ENCODE measurements at places on chromosomes 12 and 14. TPM values are rescaled to one million over a fixed set of nuclear protein-coding genes. Genes with fewer than 3 reads are reported as not detected.
A peak's percentile ranks its signal among the peaks of the same experiment; 100 is the strongest.

GRCh38 chr12:38782359-38782758 is 123.0 kb downstream of the CPNE8 start:
- DNase-seq, result no peak

- DNase-seq, result no peak
Measured at GRCh38 chr12:124130691-124131591, 157.9 kb downstream of the ZNF664 start.

GRCh38 chr12:111626230-111626629 is 27.1 kb upstream of the ATXN2 start:
- DNase-seq, result no peak

GRCh38 chr12:33192226-33192625 is 247.4 kb downstream of the SYT10 start:
- no peak for DNase-seq

DNA sequence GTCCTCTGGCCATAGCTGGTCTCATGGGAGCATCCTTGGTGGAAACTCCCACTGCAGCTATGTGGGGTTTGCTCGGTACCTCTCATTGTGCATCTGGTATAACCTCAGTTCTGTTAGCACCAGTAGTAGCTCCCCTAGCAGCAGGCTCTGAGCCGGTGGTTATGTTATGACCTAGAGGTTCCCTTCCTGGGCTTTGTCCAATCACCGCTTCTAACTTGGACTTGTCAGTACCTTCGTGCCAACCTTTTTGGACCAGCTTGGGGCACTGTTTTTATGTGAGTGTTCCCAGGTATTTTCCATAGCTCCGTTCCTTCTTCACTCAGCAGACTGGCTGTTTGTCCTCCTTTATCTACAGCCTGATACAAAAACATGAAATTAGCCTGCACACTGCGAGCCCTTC is 55.7 kb downstream of the ATG14 start:
- no peak for DNase-seq

DNA sequence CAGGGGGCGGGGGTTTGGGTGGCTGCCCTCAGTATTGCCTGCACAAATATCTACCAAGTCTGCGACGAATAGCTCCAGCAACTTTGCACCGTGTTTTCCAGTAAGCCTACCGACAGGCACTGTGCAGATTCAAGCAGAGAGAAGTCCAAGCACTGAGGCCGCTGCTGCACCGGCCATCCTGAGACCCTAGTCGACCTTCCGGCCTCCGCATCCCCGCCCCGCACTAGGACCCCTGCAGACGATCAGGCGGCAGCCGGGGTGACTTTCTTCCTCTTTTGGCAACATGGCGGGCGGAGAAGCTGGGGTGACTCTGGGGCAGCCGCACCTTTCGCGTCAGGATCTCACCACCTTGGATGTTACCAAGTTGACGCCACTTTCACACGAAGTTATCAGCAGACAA is at the start of gene EIF2S3B:
Gene EIF2S3B (plus strand): TSS at position 271 of the 400 bp plus-strand sequence. CDS start 13 bp downstream, at position 284.
- DNase-seq, result no peak

GRCh38 chr12:16154990-16155389 is 122.5 kb downstream of the SLC15A5 start:
- no peak for DNase-seq

GRCh38 chr14:100306998-100307765 is 938 bp upstream of the SLC25A29 start:
- no peak for DNase-seq

GRCh38 chr12:124759841-124760503 is 103.7 kb downstream of the SCARB1 start:
- no peak for DNase-seq

- peak; percentile 56 for DNase-seq
Measured at GRCh38 chr12:24902511-24903328, 46.2 kb downstream of the BCAT1 start.

DNA sequence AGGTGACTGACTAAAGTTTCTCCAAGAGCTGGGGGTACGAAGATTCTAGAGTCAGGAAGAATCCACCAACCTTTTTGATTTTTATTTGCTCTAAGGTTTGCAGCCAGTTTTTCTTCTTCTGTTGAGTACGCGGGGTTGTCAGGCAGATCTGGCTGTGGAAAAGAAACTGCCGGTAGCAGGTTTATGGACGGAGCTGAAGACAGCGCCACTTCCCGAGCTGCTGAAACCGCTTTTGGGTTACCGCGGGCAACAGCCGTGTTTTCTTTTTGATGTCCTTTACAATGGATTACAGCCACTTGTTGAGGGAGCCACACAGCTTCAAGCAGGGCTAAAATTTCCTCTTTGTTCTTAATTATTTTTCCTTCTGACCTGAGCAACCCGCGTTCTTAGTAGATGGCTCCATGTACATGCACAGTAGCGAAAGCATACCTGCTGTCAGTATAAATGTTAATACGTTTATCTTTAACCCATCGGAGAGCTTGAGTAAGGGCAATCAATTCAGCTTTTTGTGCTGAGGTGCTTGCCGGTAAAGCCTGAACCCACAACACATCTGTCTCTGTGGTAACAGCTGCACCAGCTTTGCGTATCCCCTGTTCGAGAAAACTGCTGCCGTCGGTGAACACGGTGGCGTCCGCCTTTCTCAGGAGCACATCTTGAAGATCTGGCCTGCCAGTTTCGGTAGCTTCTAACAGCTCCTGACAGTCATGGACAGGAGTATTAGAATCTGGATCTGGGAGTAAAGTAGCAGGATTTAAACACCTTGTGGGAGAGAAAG is 674.3 kb downstream of the TMEM121 start:
- no peak for DNase-seq

DNA sequence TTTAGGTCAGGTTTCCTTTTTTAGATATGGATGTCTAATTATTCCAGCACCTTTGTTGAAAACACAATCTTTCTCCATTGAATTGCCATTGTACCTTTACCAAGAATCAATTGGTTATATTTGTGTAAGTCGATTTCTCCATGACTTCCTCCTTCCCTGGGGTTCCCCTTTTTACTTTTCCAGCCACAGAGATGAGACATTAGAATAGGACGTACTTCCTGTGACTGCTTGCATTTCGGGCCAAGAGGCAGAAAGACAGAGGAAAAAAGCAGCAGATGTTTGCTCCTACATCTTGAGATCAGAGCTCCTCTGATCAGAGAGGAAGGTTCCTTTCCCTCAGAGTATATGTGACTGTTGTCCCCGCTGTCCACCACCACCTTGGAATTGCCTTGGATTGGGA is 453.7 kb upstream of the RGS6 start:
- no peak for DNase-seq

- DNase-seq, result no peak
Measured at GRCh38 chr14:75236901-75237419, 41.7 kb upstream of the FOS start.

DNA sequence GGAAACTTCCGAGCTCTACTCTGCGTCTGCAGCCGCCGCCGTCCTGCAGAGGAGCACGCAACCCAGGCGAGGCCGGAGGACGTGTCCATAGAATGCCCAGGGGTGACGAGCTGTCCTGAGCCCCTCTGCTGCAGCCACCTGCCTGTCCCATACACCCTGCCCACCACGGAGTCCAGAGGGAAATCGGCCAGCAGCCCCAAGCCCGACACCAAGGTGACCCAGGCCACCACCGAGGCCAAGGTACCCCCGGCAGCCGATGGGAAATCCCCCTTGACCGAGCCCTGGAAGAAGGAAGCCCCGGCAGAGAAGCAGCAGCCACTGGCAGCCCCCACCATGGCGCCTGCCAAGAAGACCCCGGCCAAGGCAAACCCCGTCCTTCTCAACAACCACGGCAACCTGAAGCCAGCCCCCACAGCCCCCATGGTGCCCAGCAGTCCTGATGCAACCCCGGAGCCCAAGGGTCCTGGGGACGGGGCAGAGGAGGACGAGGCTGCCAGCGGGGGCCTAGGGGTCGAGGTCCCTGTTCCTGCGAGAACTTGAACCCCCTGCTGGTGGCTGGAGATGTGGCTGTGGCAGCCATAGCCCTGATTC is 128.7 kb upstream of the C14orf180 start:
- DNase-seq, result no peak

DNA sequence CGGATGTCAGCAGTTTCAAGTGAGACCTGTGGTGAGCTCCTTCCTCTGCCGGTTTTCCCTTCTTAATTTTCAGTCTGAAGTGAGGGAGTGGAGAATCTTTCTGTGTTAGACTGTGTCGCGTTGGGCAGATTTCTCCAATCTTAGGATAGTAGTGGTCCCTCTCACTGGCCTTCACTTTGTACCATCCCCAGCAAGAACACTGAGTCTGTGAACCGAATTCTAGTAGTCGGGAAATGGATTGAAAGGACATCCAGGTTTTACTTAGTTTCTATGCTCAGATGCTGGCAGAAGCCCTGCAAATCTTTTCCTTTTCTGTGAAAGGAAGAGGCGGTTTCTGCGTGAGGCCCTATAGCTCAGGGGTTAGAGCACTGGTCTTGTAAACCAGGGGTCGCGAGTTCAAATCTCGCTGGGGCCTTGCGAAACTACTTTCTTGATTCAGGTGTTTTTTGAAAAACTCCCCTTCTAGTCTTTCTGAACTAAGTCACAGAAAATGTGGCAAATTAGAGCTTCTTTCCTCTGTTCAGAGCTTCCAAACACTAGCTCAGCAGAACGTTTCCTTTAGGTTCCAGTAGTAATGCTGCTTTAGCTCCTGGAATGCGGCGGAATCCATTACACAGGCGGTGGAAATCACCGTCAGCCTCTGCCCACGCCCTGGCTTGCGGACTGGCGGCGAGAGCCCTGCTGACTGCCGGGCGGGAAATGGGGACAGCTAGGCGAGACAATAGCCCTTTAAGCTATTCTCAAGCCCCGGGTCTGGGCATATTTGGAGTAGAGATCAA is 2.8 kb upstream of the RNASE4 start:
- peak; percentile 61 for DNase-seq

DNA sequence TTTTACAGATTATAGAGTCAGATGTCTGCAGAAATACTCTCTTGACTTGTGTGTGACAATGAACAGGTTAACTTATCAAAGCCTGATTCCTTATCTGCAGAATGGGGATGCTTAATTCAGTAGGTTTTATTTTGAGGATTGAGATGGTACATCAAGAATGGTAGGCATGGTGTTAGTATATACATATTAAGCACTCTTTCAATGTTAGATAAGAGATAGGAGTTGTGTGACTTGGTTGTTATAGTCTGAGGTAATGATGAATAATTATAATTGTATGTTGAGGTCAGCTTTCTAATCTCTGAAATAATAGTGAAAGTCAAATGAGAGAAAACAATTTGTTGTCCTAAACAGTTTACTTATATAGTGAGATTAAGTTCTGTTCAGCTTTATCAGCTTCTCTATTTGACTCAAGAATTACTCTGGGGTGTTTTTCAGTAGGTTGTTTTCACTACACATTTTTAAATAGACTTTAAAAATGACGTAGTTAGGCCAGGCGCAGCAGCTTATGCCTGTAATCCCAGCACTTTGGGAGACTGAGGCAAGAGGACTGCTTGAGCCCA is 11.9 kb downstream of the PALS1 start:
- no peak for DNase-seq

GRCh38 chr14:22084393-22085281 is 411.0 kb upstream of the OR4E1 start:
- DNase-seq, result no peak

- no peak for DNase-seq
Measured at GRCh38 chr12:68572661-68573060, 38.0 kb upstream of the RAP1B start.

DNA sequence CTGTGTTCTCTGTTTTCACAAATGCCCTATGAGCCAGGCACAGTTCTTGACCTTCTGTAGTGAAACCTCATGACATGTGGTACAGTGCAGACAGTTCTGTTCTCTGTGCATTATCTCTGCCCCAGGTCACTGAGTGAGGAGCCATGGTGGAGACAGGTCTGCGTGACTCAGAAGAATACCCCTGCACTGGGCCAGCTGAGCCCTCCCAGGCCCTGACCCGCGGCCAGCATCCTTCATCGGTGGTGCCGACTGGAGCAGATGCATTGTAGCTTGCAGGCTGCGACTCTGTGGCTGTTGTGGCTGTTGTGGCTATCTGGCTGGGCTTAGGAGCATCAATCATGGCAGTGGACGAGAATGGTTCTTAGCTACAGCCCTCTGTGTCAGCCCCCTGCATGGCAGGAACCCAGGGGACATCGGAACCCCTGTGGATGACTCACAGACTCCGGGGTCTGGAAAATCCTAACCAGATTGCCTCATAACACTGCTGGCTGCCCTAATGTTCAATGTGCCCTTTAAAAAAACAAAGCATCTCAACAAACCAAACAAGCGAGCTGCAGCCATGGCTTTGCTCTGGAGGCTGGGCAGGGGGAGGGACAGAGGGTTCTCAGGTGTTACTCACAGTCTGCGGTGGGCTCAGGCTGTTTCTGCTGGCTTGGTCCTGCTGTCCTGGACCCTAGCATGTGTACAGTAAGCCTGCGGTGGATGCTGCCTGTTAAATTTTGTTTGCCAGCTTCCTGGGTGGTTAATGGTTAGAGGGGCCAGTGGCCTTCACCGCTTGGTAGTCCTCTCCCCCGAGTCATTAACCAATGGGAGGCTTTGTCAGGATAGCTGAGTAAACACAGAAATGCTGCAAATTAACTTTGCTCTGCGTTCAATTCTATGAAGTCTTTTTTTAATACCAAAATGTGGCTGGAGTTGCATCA is at the start of gene SERPINA6:
Gene SERPINA6 (minus strand): TSS at position 689 of the 923 bp plus-strand sequence. CDS start 8,688 bp downstream, outside the sequence.
- DNase-seq, result peak; percentile 44

Gene GLT8D2
- total RNA-seq, result not detected

Gene LTBP2
- 4.5 TPM for total RNA-seq

Gene LPCAT3
- total RNA-seq, result 7.8 TPM

Gene SLC24A4
- total RNA-seq, result 0.07 TPM

Gene EGLN3
- total RNA-seq, result 4.5 TPM

Gene COX8C
- not detected for total RNA-seq
